ENCODE measurements at places on chromosomes 7 and 10. TPM values are rescaled to one million over a fixed set of nuclear protein-coding genes. Genes with fewer than 3 reads are reported as not detected.

PLCE1 gene
- 2.5 TPM for total RNA-seq

PRLHR gene
- total RNA-seq, result not detected

CALHM3 gene
- total RNA-seq, result not detected

DNA sequence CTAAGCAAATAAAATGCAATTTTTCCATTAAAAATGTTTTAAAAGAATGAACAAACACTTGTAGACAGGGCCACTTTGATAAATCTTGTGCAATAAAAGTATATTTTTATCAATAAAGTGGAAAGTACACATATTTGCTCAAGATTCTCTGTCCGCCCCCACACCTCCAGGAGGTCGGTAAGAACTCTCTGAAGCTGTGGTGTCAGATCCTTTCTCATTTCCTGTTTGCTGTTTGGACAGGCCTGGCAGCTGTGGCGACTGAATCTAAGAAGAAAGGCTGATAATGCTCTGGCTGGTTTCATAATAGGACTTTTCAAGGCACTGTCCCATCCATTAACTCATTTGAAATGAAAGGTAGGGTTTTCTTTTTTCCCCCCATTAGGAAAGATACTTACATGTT is 15.3 kb upstream of the ASB4 start:
- DNase-seq, result peak; percentile 75

SEPHS1 gene
- 46.1 TPM for total RNA-seq

DNA sequence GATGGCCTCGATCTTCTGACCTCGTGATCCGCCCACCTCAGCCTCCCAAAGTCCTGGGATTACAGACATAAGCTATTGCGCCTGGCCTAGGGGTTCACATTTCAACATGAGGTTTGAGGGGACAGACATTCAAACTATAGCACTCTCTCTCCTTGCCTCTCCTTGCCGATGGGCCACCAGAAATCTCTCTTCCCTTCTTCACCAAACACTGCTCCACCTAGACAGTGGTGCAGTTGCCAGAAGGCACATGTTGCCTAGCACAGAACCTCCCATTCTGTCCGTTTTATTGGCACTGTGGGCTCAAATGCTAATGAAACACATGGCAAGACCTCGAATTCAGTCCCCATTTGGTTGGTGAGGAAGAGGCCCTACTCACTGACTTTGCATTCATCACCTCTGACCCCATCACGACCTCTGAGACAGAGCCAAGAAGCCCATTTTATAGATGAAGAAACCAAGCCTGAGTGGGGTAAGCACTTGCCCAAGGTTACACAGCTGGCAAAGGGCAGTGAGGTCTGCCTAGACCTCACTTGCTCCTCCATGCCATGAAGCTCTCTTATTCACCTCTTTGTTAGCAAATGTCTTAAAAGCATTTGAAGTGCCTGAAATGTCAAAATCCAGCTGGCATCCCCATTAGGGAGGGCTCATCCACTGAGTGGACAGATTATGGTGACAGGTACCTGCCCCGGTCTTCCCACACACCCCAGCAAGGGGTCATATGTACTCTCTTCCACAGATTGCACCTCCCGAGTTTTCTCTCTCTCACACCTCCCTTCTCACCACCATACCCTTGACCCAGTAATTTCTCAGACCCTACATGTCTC is 34.0 kb downstream of the GPRIN2 start:
- no peak for DNase-seq

DNA sequence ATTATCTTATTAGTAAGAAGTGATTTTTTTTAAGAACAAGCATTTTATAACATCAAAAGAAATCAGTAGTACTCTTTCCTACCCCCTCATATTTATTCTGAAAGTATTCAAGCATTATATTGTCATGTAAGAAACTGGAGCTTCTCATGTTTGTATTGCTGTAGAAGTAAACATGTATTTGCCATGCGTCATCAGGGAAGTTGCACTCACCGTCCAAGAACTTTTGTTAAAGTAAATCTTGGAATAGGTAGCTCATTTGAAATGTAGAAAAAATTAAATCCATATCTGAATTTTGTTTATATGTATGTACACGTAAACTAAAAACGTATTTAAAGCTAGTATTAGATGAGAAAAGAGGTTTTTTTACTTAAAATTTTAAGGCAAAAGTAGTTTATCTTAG is 96.8 kb downstream of the PTEN start:
- DNase-seq, result no peak

MIOS gene
- total RNA-seq, result 39.4 TPM

PON1 gene
- total RNA-seq, result not detected

SEMA4G gene
- 0.57 TPM for total RNA-seq

DNA sequence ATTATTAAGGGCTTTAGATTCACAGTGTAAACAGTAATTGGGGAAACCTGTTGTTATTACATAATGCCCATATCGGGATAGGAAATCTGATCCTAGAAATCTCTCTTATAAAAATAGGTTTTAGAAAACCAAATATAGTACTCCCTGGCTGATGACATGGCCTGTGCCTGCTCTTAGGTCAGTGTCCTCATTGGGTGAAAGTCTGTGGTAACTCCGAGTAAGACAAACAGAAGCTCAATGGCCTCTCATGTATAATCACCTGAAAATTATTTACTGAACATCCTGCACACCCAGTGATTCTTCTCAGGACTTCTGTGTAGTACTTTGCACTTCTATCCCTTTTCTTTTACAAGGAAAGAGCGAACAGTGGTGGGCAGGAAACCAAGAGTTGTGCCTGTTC is 37.8 kb downstream of the SEM1 start:
- DNase-seq, result no peak

CALHM1 gene
- not detected for total RNA-seq

DNA sequence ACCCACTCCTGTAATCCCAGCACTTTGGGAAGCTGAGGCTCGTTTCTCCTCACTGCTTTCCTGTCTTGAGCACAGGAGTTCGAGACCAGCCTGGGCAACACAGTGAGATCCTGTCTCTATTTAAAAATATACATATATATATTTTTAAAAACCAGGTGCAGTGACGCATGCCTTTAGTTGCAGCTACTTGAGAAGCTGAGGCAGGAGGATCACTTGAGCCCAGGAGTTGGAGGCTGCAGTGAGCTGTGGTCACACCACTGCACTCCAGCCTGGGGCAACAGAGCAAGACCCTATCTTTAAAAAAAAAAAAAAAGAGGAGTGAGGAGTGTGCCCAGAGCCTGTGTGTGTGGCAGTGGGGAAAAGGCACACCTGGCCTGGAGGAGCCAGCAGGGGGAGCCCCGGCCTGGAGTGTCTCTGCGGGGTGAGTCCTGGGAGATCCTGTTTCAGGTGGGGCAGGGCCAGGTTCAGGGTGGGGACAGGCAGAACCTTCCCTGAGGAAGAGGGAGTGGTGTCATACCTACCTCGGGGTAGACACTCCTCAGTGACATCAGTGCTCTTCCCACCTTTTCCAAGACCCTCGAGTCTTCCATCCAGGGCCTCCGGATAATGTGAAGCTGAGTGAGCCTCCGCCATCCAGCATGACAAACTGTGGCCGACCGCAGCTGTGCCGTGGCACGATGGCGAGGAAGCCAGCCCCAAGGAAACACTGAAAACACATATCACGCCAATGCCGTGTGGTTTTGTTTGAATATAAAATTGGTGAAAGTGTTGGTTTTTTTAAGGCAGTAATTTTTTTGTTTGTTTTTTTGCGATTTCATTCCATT is 9.0 kb upstream of the ARPC1B start:
- DNase-seq, result peak; percentile 42

MSMB gene
- total RNA-seq, result not detected

- DNase-seq, result no peak
Observed at GRCh38 chr7:38330861-38331621, 57.6 kb upstream of the TARP start.

- peak; percentile 5 for DNase-seq
Observed at GRCh38 chr7:93728292-93728691, 153.8 kb upstream of the CALCR start.

JAKMIP3 gene
- 0.51 TPM for total RNA-seq

- no peak for DNase-seq
Observed at GRCh38 chr7:87920578-87920977, 13.5 kb upstream of the ADAM22 start.

GRCh38 chr10:83657487-83657886 is 481.8 kb upstream of the GHITM start:
- DNase-seq, result no peak

DNA sequence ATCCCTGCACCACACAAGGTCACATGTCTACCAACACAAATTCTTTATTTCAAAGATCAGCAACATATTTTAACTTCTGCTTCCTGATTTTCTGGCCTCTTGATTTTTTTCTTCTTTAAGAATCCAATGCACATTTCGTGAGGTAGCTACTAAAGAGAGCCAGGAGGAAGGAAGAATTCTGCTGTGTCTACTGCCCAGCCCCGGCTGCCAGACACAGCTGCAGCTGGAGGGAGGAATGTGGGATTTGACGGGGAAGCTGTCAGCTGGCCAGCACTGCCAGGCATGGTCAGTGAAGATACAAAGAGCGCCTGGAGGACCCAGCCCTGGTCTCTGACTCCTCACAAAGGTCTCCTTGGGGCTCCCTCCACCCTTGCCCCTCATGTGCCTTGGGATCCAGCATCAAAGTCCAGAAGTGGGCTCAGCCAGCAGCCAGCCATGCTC is 6.9 kb upstream of the AOC1 start:
- DNase-seq, result no peak

GRCh38 chr10:67789769-67790168 is 48.2 kb downstream of the DNAJC12 start:
- DNase-seq, result no peak

DNA sequence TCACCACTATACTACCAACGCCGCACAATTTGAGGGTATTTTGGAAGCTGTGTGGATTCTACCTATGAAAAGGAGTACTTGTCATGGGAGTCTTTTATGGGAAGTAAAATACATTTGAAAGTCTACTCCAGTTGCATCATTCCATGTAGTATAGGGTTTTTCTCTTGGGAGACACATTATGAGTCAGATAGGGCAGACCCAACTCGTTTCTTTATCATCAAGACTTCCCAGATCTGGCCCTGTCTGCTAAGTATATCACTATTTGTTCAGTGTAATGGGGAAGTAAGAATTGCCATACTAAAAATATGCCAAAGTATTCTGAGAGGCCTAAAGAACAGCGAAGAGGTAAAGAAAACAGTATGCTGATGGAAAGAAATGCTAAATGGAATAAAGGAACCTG is 144.2 kb downstream of the SPAG6 start:
- DNase-seq, result no peak

- no peak for DNase-seq
Observed at GRCh38 chr10:49457686-49458085, 61.8 kb upstream of the DRGX start.

DNA sequence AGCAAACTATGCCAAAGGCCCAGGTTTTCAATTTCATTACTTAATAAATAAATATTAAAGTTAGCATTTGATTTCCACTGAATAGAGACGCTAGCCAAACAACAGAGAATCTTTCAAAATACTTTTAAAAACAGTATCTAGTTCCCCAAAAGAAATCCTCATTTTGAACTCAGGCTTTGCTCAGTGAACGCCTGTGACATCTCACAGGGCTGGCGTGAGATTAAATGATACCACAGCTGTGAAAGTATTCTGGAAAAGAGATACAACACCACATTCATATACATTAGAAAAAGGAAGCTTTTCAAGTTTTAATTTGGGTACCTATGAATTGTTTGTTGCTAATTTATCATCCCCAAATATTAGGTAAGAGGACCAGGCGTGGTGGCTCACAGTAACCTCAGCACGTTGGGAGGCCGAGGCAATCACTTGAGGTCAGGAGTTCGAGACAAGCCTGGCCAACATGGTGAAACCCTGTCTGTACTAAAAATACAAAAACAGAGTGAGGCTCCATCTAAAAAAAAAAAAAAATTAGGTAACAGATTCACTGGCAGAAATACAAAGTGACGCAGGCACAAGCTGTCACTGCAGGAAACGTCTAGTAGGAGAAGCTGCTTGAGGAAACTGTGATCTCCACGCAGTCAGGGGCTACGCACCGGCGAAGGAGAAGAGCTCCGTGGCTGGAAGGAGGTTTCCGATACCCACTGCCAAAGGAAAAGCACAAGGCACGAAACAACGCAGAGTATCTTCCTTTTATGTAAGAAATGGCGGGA is 50.0 kb downstream of the AMZ1 start:
- DNase-seq, result no peak

PAX4 gene
- total RNA-seq, result not detected

- no peak for DNase-seq
Observed at GRCh38 chr7:45070254-45070642, 18.5 kb downstream of the NACAD start.

GRCh38 chr7:390761-391410 is 100.9 kb downstream of the FOXL3 start:
- DNase-seq, result no peak

SLIT1 gene
- total RNA-seq, result 0.11 TPM

GRCh38 chr7:109898-110556 is 82.3 kb upstream of the FAM20C start:
- DNase-seq, result no peak

MBL2 gene
- not detected for total RNA-seq

- DNase-seq, result no peak
Observed at GRCh38 chr7:142901426-142902259, 16.1 kb upstream of the TRPV6 start.

TBATA gene
- total RNA-seq, result not detected

ZNF92 gene
- 17.9 TPM for total RNA-seq

DNA sequence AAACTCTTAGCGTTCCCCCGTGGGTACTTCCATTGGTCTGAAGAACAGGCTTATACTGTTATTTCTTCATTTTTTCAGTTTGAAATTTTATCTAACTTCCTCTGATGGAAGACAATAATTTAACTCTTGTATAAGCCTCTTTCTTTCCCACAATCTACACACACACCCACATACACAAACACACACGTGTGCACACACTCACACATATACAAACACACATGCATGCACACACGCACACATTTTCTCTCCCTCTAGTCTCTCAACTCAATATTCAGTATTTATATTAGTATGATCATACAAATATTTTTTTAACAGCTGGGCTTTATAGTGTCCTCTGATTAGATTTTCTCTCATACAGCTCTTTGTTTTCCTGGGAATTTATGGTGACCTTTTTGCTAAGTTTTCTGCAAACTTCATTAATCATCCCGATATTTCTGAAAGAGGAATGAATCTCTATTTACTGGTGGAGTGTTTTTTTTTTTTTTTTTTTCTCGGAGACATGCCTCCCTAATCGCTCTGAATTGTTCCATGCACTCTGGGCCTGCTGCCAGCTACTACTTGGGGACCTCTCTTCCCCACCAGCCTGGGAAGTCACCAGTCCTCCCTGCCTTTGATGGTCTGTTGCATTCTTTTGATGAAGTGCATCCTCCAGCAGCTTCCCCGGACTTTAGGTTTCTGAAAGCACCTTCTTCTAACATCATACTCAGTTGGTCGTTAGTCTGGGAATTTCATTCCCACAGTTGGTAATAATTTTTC is 75.5 kb downstream of the ZNF777 start:
- DNase-seq, result no peak

All from Daoy (cell line).